ENCODE measurements at places on chromosomes 1 and 21.

DNA sequence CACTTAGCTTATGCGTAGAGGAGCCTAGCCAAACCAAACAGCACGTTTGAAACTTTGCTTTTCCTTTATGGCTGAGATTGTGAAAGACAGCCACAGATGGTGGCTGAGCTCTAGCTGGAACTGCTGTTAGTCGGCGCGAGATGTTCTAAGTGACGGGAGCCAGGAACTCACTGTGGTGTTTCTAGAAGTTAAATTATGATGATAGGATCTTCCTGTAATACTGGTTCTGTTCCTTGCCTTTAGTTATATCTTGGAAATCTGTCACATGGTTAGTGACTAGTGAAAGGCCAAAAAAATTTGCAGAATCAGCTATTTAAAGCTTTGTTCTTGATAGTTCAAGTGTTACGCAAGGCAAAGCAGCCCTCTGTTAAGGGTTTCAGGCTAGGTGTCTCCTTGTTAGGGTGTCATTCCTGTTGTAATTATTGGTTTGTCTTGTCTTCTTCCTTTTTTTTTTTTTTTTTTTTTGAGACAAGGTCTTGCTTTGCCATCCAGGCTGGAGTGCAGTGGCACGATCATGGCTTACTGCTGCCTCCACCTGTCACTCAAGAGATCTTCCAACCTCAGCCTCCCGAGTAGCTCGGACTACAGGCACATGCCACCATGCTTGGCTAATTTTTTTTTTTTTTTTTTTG lies 22.6 kb downstream of the AK4 start:
- no peak for DNase-seq

DNA sequence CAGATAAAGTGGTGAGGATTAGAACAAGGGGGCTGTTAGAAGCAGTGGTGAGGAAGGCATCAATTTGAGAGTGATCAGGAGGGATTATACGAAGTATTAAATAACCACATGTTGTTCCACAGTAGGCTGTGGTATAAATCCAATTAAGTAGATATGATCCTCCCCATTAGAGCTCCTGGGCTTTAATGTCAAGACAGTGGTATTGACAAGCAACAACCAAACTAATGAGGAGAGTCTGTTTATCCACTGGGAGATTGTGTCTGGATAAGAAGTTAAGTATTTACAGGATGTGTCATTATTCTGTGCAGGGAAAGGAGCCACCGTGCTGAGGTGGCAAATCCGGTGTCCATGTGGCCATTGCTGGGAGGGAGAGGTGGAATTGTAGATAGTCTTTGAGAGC lies 5.8 kb downstream of the ACTN2 start:
- no peak for DNase-seq

GRCh38 chr1:112296908-112297307 lies 99.1 kb upstream of the CTTNBP2NL start:
- no peak for DNase-seq

GRCh38 chr21:46041183-46041582 lies 56.7 kb upstream of the COL6A2 start:
- DNase-seq = no peak

GRCh38 chr1:157521056-157521455 lies 31.3 kb downstream of the FCRL5 start:
- no peak for DNase-seq

- DNase-seq = no peak
Observed at GRCh38 chr1:202107321-202107761, 15.4 kb upstream of the GPR37L1 start.

DNA sequence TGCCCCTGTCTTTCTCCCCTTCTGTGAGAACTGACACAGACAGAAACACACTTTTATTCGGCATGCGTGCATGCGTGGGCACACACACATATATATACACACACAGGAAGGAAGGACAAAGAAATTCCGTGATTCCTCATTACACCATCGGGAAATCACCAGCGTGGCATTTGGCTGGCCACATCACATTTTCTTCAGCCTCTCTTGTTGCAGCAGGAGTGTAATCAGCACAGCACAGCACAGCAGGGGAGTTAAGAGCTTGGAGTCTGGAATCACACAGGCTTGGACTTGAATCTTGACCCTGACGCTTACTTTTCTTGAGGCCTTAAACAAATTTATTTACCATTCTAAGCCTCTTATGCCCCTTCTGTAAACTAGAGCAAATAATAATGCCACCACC lies 45.3 kb upstream of the EPHA8 start:
- DNase-seq = no peak

DNA sequence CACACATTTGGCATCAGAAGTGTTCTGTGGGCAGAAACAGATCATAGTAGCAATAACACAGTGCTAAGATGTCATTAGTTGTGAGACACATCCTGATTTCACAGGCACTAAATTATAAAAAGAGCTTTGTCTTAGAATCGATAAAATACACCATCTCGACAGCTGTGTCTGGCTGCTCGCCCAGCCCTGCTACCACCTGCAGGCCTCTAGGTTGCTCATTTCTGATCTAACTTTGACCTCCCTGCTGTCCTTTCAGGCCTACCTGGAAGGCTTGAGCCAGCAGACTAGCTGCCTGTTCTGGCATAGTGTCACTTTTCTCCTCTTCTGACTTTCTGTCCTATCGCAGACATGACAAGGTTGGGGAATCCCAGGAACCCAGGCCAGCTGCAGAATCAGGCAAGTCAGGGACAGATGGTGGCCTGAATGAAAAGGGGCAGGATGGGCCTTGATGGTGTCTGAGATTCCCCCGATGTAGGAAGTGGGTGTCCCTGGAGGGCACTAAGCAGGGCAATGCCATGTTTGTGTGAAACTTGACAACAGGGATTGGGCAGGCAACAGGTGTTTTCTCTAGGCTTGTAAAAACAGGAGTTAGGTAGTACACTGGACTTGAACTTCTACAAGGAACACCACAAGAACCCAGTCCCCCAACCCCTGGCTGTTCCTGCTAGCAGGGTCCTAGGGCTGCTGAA lies 66.6 kb upstream of the RHOU start:
- no peak for DNase-seq

DNA sequence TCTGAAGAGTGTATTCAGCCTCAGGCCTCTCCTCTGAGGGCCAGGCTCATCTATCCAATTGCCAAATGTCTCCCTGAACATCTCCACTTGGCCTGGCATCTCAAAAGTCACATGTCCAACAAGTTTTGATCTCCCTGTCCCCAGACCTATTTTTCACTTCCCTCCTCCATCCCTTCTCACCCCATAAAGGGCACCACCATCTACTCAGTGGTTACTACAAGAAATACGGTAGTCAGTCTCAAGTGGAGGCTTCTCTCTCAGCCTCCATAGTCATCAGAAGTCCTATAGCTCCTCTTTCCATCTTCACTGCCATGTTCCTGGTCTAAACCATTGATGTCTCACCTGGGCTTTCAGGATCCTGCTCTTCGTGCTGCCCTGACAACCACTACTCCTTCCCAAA lies 82.5 kb upstream of the EDN2 start:
- no peak for DNase-seq

All from cortex of kidney (tissue), 1 donor.